NCI-H2171 treated with DMSO at 0.1 percent for 48 hours (cell line): ENCODE measurements at places on chromosomes 4 and X.

- DNase-seq: no peak
These were observed 5.6 kb downstream of the GALNT7 start for GRCh38 chr4:173174184-173174583.

DNA sequence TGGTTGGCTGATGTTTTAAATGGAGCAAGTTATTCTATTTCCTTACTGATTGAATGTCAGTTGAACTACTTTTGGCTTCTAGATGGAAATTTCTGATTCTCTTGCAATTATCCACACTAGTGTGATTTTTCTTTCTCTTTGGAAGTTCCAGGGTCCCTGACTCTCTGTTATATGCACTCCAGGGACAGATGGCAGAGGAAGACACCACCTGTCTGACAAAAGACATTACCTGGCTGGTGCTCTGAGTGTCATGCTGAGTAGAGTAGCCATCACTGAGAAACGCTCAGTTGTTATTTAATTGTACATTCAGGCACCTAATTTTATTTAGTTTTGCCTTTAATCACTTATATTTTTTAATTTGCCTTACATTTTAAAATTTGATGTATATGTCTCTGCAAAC, 105.4 kb upstream of the TLL1 start:
- peak; percentile 65 for DNase-seq

DNA sequence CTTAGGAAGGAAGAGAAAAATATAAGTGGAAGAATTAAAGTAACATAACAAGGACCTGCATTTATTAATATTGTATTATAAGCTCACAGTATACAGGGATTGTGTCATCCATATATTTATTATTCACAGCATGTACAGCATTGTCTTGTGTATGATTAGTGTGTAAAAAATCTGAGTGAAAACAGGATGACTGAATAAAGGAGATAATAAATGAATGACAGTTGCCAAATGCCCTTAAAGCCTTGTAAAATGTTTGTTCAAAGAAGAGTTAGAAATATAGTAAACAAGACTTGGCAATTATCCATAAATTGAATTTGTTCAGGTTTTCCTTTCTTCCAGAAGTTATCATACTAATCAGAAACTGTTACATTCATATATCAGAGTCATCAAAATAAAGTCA, 172.7 kb downstream of the BTC start:
- no peak for DNase-seq

DNA sequence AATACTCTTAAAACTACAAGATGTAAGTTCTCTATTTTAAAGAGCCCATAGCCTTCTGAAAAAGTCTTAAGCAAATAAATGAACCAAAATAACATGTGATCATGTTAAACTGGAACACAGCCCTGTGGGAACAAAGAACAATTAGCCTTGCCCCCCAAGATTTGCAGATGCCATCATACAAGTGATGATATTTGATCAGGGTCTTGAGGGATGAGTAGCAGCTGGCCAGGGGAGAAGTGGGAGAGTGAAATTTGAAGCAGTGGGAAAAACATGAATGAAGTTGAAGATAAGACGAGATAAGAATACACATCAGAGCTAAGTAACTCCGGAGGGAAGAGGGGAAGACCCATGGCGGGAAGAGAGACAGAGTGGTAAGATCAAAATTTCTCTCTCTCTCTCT, 450.1 kb upstream of the FTHL17 start:
- DNase-seq: no peak

GRCh38 chr4:22215084-22215483, 266.5 kb upstream of the KCNIP4 start:
- DNase-seq: no peak

DNA sequence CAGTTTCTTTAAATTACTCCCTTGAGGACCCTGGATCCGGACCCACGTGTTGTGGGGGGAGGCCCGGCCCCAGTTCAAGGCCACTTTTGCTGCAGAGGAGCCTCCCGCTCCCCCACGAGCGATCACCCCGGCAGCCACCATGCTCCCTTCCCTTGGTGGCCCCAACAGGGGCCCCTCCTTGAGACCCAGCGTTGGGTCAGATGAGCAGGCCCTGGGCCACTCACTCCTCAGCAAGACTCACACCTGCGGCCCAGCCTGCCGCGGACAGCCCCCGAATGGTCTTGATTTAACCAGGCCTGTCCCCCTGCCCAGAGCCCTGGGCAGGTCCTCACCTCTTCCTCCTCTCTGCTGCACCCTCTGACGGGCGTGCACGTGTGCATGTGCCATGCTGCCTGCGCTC, 4.3 kb downstream of the CPLX1 start:
- no peak for DNase-seq

GRCh38 chr4:106618956-106619355, 250.4 kb upstream of the GIMD1 start:
- DNase-seq: peak; percentile 0

GRCh38 chr4:104413487-104413886, 81.2 kb downstream of the CXXC4 start:
- no peak for DNase-seq

- peak; percentile 8 for DNase-seq
These were observed 351.3 kb downstream of the NAP1L3 start for GRCh38 chrX:93322110-93322509.

DNA sequence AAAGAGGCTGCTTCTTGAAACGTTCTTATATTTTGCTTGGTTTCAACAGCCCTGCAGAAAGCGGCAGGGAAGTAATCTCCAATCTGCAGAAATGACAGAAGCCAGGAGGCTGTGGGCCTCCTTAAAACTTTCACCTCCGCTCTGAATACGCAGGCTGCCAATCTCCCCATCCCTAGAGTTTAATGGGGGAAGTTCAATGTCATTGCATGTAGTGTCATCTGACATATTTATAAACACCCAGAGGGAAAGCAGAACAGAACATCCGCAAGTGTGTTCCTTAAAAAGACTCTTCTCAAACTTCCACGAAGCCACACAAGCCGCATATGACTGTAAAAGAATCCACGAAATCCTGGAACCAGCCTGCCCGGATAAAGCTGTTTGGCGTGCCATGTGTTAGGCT, 148.8 kb upstream of the TBL1X start:
- no peak for DNase-seq

DNA sequence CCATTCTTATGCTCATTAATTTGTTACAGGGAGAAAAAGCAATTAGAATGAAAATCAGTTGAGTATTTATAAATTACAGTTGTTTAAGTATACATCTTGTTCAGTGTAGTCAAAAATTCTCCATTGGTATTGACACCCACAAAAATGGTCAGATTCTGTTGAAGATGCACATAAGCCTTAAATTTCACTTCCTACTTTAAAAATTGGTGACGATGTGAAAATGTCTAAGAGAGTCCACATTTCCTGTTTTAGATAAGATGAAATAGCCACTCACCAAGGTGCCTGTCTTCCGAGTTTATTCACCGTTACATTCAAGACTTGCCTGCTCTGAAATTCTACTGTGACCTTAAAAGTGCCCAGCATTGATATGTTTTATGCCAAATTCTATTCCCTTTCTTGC, 93.6 kb downstream of the GPR143 start:
- no peak for DNase-seq

- DNase-seq: no peak
These were observed 415.4 kb downstream of the SPRY1 start for GRCh38 chr4:123812066-123812390.

DNA sequence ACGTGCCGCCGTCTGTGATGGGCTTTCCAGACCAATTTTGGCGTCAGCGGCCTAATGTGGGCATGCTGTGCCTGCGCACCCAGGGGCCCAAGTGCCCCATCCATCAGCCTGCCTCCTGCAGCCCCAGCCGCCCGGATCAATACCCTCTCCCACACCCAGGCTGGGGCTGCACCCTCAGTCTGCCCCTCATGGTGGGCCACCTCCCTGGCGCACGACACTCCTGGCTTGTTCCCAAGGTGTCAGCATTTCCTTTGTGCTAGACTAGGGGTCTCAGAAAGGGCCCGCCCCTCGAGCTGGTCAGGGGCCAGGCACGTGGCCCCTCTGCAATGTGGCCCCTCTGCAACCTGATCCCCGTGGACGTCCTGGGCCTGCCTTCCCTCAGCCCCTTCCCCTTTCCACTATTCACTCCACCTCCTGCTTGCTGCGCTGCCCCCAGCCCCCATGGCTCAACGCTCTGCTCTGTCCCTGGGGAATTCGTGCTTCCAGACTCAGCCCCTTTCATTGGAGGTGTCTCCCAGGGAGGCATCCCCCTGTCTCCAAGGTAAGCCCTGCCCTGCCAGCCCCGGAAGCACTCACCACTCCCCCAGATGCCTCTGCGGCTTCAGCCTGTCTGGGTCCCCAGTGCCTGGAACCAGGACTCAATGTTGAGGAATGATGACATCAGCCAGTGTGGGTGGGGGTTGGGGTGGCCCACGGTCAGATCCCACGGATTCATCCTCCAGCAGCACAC, 130.8 kb downstream of the HMX1 start:
- DNase-seq: no peak

- DNase-seq: no peak
These were observed 74.2 kb downstream of the BEND4 start for GRCh38 chr4:42078184-42078801.

DNA sequence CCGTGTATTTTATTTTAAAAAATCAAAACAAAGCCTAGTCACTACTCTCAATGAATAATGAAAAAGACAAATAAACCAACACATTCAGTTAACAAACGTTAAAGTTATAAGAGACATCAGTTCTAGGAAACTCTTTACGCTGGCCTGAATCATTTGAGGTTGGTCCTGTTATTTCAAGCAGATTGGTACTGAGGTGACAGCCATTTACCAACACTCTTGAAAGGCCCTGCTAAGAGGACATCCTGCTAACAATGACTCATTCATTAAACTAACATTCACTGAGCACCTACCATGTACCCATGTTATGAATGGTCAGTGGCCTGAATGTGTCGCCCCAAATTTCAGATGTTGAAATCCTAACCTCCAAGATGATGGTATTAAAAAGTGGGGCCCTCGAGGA, 57.1 kb upstream of the ADGRG2 start:
- no peak for DNase-seq

GRCh38 chr4:155529716-155530115, 136.9 kb upstream of the GUCY1A1 start:
- no peak for DNase-seq

GRCh38 chr4:144831971-144832370, 186.0 kb downstream of the HHIP start:
- no peak for DNase-seq

DNA sequence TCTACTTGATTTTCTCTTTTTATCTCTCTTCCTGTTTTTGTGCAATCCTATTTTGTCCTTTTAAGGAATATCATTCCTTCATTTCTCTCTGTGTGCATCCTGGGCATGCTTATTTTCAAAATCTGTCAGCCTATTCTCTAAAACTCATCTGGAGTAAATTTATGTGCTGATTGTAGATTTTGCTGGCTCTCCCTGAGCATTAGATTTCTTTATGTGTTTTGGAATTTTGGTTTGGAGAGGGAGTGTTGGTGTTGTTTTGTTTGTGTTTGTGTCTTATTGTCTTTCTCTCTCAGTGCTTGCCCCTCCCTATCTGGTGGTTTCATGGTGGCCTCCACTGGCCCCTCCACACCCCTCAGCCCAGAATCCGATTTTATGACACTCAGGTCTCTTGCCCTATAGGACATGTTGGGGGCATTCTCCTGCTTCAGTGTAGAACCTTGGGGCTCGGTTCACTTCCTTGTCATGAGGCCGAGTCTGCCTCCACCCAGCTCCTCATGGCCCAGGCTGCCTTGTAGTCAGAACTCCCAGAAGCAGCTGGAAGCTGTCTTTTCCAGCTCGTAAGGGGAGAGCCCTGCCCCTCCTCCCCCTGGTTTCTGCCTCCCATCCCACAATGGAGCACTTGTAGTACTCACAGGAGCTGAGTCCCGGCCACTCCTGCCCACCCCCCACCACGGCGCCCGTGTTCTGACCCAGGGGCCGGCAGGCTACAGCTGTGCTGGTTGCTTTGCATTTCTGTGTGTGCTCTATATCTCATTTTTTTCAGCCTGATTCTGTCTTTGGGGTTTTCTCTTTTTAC, 24.5 kb upstream of the PJA1 start:
- DNase-seq: no peak
